Heart right ventricle (tissue), 16 donors: ENCODE measurements at places on chromosomes 1 and 21. TPM values are rescaled to one million over a fixed set of nuclear protein-coding genes. Genes with fewer than 3 reads are reported as not detected.
A peak's percentile ranks its signal among the peaks of the same experiment; 100 is the strongest.

DNA sequence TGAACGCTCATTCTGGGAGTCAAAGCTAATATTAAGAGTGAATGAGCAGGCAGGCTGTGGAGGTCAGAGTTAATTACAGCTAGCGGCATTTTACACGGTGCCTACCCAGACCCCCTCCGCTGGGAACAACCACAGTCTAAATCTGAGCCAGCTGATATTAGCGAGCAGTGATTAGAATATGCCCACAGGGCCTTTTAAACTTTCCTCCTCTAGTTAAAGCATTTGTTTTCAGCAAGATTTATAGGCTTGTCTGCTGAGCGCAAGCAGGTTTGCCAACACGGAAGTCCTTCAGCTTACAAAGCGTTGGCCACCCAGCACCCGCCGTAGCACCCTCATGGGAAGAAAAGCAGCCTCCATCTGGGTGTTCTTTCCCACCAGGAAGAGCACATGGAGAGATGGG, 72.1 kb downstream of the LMX1A start:
- no peak for DNase-seq

DNA sequence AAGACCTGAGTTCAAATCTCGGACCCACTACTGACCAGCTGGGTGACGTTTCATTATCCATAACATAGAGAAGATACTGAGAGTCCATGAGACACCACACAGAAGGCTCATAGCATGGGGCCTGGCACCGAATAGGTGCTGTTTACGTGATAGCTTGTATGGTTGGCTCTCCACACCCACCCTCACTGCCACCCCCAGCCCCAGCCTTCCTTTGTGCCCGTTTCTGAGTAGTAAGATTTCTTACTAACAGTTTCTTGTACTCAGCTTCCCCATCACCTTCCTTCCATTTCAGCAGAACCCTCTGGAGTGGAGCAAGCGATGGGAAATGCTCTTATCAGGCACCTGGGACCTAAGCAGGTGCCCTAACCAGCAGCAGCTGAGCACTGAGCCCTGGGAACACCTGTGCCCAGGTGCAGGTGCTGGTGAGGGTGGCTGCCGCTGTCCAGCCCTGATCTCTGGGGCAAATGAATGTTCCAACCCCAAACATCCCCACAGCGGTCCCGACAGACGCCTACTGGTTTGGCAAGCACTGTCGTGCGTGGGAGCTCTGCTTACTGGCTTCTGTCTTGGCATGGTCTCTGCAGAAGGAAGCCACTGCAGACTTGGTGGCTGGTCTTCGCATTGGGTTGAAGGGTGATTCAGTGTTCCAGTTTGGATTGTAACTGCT, 225.4 kb downstream of the CAMTA1 start:
- DNase-seq: no peak

Gene MYBPH
- total RNA-seq: not detected

DNA sequence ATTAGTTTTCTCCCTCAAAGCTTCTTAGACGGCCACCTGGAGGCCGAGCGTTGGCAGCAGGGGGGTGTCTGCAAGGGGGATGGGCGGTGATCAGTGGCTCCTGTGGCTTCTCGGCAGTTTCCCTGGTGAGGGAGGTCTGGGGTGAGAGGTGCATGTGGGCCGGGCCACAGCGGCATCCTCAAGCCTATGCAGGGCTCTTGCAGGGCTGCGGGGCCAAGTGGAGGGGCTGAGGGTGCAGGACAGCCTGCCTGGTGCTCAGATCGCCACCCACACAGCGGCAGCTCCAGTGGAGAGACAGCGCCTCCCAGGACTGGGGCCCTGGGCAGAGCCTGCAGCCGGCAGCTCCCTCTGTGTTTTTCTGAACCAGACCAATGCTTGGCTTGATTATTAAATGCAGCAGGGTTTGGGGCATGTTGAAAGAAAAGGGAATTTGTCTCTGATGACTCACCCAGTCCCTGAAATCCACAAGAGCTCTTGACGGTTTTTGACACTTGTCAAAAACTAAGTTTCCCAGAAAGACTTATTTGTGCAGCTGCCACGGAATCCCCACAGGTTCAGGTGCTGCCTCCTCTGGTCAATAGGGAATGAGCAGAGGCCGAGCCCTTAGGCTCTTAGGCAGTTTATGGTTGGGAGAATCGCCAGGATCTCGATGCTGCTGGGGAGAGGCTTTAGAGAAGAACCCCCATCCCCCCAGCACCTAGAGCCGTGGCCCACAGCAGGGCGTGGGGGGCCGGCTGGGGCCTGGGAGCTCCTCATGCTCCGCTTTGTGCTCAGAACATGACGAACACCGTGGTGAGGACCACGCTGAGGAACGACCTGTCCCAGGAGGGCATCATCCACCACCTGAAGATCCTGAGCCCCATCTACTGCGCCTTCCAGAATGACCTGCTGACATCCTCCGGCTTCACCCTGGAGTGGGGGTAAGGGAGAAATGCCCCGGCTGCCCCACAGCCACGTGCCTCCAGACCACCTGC, 54.7 kb downstream of the UMODL1 start:
- DNase-seq: no peak

GRCh38 chr1:221405146-221405545, 336.7 kb downstream of the DUSP10 start:
- no peak for DNase-seq

Gene CSTB
- 49.8 TPM for total RNA-seq

- DNase-seq: no peak
Measured at GRCh38 chr1:39088658-39089057, 62.5 kb downstream of the NDUFS5 start.

Gene TP73
- total RNA-seq: 0.58 TPM

Gene MROH9
- total RNA-seq: not detected

- no peak for DNase-seq
Measured at GRCh38 chr1:216807696-216808095, 84.5 kb upstream of the ESRRG start.

- DNase-seq: no peak
Measured at GRCh38 chr1:110235181-110235833, 25.2 kb downstream of the KCNC4 start.

GRCh38 chr1:10379101-10379620, 19.7 kb upstream of the PGD start:
- DNase-seq: no peak

Gene ANGPTL7
- total RNA-seq: 0.73 TPM

Gene MYOG
- not detected for total RNA-seq

DNA sequence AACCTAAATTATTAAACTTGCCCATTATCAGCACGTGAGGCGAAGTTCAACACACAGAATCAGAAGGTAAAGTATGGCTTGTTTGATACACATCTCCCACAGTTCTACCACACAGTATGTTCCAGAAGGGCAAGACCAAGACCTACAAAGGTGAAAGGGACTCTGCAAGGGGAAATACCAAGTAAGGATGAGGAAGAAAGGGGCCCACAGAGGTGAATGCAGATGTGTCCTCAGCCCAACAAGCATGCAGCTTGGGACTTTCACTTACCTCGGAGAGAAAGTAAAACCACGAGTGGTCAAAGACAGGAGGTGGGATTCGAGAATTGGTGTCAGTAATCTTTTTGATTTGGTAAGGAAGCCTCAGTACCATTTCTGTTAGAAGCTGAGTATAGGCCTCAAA, 85.8 kb downstream of the UBR4 start:
- DNase-seq: no peak

Gene SAMSN1
- total RNA-seq: 2.5 TPM

GRCh38 chr1:206738370-206739366, 31.9 kb upstream of the IL19 start:
- no peak for DNase-seq

DNA sequence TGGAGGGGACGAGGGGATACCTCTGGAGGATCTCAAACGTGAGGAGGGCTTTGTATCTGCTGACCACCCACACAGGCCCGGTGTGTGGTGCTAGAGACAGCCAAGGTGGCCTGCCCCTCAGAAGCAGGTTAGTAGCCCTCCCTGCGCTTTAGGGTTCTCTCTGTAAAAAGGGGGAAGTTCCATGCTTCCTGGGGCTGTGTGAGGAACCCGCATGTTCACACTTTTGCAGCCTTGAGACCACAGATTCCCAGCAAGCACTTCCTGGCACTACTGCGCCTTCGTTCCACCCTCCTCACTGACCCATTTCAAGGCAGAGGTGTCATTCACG, 7.9 kb upstream of the GUCA2B start:
- no peak for DNase-seq

Gene GUCA2A
- not detected for total RNA-seq

GRCh38 chr1:55575571-55576279, 360.6 kb upstream of the USP24 start:
- DNase-seq: peak; percentile 43
